ENCODE measurements at places on chromosomes 3 and 15.

DNA sequence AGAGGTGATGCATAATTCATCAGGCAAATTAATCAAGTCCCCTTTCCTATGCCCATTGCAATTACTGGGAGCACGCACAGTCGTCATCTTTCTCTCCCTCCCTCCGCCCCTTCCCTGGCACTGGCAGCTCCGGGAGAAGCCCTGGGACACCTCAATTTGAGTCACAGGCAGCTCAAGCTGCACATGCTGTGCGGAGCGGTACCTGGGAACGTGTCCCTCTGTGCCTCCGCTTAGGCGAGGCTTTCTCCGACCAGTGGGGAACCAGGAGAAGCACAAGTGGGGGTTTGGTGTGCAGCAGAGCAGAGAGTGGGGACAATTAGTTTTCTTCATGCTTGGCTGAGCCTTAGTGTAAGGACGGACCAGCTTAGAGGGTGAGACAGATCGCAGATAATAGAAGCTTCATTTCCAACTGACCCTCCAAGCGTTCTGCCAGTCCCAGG lies 88.3 kb downstream of the SOX14 start:
- no peaks in the 10 kb centered on the region for H3K36me3 ChIP-seq
- H3K4me3 ChIP-seq, result no peak overlapping the region
- no peak overlapping the region for H3K27ac ChIP-seq

DNA sequence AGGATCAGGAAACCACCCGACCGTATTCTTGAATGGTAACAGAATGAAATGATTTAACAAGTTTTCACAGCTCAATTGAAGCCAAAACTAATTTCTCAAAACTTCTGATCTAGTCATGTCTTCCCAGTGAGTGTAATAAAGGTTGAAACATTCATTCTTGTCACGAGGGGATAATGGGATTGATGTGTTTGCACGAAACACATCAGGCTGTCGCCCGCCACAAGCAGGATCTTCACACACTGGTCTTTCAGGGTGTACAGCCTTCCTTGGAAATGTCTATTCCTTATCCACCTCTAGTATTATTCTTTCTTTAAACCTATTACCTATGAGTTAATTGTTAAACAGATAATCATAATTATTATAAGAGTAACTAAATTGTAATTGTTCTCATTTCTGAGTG lies 94.3 kb downstream of the KCNAB1 start:
- peaks cover 20% of the 10 kb centered on the region for H3K27me3 ChIP-seq
- no peak for DNase-seq
- no peak overlapping the region for H3K27ac ChIP-seq
- H3K36me3 ChIP-seq, result no peaks in the 10 kb centered on the region

- H3K4me3 ChIP-seq, result no peak overlapping the region
- H3K36me3 ChIP-seq, result no peaks in the 10 kb centered on the region
- DNase-seq, result no peak
- peaks cover 7% of the 10 kb centered on the region for H3K4me1 ChIP-seq
- H3K27ac ChIP-seq, result no peak overlapping the region
- peaks cover 7% of the 10 kb centered on the region for H3K27me3 ChIP-seq
Observed at GRCh38 chr15:81752974-81753373, 292.8 kb downstream of the MEX3B start.

- H3K4me3 ChIP-seq, result no peak overlapping the region
- H3K4me1 ChIP-seq, result no peaks in the 10 kb centered on the region
- no peak for DNase-seq
- no peak overlapping the region for H3K27ac ChIP-seq
- H3K27me3 ChIP-seq, result no peaks in the 10 kb centered on the region
- H3K36me3 ChIP-seq, result no peaks in the 10 kb centered on the region
Observed at GRCh38 chr3:134342259-134342658, 32.0 kb downstream of the AMOTL2 start.

GRCh38 chr15:32824777-32825176 lies 107.0 kb downstream of the GREM1 start:
- no peaks in the 10 kb centered on the region for H3K36me3 ChIP-seq
- H3K27ac ChIP-seq, result no peak overlapping the region
